Choroid plexus epithelial cell (primary cell): ENCODE measurements at places on chromosomes 12 and 14.

GRCh38 chr12:111643427-111643826 lies 42.3 kb downstream of the BRAP start:
- peak; percentile 63 for DNase-seq

- DNase-seq: no peak
Measured at GRCh38 chr12:53227341-53227740, 4.7 kb downstream of the RARG start.

GRCh38 chr12:49948866-49949845 lies 1.4 kb upstream of the AQP2 start:
- DNase-seq: no peak

DNA sequence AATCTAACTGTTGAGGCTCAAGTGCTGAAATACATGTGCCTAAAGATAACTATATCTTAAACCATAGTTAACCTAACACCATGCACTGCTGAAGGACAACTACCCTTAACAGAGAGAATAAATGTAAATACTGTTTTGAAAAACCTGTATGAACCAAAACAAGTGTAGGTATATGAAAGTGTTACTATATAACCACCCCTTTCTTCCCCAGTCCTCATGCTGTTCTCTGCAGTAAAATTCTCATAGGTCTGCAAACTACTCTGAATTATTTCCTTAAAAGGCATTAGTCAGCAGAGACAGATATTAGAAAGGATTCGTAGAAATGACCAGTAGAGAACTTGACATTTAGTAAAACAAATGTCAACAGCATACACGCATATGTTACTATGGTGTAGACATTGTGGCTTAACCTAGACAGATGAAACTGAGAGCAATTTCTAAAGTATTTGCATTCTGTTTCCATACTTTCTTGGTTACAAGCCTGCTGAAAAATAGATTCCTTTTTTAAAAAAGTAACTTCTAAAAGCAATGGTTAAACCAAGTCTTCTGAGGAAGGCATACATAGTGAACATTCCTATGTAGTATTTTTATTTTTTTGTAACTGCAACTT lies 13.9 kb downstream of the CSRP2 start:
- DNase-seq: no peak

- no peak for DNase-seq
Measured at GRCh38 chr12:112928978-112929377, 9.3 kb upstream of the OAS3 start.

DNA sequence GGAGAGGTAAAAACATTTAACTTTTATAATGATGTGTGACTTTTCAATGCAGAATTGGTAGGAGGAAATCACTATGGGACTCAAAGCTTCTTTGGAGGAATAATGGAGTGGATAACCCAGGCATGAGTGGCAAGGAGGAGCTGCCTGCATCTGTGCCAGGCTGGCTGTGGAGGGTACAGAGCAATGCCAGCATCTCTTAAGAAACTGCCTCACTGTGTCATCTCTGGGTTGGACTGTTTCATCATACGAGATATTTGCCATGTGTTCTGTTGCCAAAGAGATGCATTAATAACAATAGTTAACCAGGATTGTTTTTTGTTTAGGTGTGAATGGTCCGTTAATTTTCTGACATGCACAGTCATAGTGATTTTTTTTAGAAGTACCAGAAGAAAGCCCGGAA lies 183.7 kb upstream of the NTF3 start:
- DNase-seq: no peak
